ENCODE measurements at places on chromosomes 11 and 22.

DNA sequence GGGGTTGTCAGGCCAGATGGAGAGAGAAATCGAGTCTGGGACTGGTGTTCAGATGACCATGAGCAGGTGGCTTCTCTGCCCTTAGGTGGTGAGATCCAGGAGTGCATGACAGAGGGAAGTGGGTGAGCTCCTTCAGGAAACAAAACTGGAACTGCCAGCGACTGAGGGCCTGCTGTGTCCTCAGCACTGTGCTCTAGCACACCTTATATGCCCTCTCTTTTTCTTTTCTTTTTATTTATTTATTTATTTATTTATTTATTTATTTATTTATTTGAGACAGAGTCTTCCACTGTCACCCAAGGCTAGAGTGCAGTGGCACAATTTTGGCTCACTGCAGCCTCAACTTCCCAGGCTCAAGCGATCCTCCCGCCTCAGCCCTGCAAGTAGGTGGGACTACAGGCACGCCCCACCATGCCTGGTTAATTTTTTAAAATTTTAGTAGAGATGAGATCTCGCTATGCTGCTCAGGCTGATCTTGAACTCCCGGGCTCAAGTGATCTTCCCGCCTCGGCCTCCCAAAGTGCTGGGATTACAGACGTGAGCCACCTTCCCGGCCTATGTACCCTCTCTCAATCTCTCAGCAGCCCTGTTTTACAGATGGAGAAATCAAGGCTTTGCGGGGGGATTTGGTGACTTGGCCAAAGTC, 14.8 kb upstream of the RASD2 start:
- DNase-seq = no peak

- no peak for DNase-seq
Measured at GRCh38 chr22:38192475-38192863, 9.3 kb upstream of the MAFF start.

- no peak for DNase-seq
Measured at GRCh38 chr22:44582016-44582415, 84.0 kb upstream of the RTL6 start.

DNA sequence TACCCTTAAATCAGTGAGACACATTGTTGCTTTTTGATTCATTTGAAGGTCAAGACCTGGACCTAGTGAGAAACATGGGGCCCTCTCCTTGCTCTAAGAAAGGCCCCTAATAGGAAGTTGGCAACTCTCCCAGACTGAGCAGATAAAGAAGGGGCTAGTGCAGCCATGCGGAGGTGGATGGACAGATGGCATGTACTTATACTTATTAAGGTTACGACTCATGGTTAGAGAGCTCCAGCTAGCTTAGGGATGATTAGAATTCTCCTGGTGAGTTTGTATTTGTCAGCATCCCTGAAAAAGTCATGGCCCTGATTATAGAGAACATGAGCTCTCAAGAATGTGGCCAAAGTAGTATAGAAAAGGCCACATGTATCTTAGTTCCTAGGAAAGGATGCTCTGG, 112.1 kb upstream of the BDNF start:
- DNase-seq = no peak

DNA sequence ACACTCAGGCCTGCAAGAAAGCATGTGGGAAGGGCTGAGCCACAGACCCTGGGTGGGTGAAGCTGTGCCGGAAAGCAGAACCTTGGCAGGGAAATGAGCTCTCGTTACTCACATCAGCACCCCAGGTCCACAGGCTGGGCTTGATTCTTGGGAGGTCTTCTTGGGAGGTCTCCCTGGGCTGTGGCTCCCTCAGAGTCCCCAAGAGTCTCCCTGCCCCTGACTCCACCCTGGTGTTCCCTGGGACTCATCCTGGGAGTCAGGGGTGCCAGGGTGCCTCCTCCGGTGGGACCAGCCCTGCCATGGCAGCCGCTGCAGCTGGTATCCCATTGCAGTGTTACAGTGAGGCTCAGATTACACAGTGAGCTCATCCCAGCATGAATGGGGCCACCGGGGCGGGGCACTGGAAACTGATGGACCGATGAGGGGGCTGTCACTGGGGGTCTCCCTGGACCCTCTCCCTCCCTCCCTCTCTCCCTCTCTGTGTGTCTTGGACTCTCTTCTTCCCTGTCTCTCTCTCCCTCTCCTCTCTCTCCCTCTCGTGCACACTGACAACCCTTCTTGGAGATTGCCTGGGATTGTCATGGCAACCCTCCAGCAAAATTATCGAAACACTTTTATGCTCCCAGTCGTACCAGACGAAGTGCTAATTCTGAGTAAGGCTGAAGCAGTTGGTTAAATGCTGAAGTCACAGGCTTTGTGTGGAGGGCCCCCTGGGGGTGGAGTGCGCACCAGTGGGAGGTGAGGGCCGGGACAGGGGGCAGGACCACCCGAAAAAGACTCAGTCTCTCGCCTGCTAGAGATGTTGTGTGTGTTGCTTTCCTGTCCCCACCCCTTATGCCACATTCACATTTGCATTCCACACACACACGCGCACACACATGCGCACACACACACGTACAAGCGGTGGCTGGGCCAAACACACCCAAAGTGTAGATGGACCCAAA, 8.6 kb upstream of the C11orf96 start:
- DNase-seq = no peak

DNA sequence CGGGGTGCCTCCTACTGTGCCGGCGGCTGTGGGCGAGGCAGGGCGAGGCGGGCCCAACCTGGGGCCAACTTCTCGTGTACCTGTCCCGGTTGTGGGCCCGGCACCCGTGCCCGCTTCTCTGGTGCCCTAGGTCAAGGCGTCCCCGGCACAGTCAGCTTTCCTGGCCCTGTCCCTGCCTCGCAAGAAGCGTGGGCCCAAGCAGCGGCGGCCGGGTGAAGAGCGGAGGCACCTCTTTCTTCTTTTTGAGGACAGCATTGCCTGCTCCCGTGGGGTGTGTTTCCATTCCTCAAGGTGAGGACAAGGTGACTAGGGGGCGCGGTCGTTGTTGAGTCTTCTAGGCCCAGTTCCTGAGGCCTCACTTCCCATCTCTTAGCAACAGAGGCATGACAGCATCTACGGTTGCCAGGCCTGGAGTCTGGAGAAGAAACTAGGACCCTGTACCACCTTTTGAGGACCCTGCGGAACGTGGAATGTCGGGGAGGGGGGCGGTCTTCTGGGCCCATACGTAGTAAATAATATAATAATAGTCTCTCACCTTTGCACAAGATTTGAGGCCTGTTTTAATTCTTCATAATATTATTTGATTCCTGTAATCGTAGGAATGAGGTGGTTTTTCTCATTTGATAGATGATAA, 418 bp downstream of the ACO2 start:
- DNase-seq = no peak

DNA sequence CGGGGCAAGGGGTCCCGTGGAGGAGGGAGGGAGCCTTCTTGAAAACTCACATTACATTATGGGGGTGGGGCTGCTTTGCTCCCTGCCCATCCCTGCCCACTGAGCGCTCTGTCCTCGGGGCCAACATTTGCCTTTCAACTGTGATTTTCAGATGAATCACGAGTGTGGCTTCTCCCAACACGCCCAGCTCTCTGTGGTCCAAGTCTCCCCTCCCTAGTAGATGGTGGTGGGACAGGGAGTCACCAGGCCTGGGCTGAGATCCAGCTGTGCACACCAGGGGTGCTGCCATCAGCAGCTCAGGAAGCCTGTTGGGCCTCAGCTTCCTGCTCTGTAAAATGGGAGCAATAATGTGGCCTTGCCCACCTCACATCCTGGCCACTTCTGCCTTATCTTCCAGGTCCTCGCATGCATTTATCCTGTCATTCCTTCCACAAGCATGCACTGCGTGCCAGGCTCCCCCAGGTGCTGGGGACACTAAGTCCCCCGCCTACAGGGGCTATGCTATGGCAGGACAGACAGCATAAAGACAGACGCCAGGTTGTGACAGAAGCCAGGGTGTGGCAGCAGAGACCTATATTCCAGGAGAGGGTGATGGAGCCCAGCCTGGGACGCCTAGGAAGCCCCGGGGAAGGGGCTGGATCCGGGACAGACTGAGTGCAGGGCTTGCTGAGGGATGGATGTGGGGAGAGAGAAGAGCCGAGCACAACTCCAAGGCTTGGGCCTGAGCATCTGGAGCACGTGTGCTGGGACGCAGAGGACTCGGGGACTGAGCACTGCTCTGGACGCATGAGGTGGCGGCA, 30.5 kb downstream of the NFAM1 start:
- no peak for DNase-seq
